ENCODE measurements at places on chromosomes 12 and 14.
A peak's percentile ranks its signal among the peaks of the same experiment; 100 is the strongest.

- DNase-seq, result no peak
These were observed 64.2 kb downstream of the LLPH start for GRCh38 chr12:66066137-66066928.

- no peak for DNase-seq
These were observed 268.2 kb downstream of the DPF3 start for GRCh38 chr14:72625689-72626088.

DNA sequence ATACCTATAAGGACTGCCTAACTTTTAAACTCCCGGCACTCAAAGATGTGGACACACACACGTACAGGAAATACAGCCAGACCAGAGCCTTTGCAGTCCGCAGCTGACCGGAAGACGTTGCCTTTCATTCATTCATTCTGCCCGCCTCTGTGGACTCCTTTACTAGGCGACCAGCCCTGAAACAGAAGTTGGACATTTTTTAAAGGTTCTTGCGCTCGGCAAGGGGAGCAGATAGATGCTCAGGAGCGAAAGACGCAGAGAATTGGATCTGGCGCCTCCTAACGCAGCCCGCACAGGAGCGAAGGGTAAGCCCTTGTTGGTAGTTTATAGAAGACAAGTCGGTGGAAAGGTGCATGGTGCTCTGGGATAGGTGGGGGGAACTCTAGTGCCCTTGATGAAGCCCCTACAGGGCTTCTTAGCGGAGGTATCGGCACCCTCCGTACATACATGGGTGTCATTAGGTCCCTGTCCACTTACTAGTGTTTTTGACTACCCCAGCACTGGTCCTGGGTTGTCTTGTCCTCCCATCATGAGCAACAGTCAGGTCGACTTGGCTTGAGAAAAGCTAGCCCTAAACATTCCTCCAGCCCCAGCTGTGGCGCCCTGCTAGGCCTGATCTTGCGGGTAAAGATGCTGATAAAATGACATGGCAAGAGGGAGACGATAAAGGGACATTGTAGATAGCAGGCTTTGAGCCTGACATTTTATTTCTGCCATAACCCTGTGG lies at the start of gene KDM2B:
KDM2B (minus strand) TSS at position 65 of the 727 bp plus-strand sequence. CDS start 112 bp downstream, outside the sequence.
- peak; percentile 78 for DNase-seq

GRCh38 chr14:102688290-102688689 lies 89.0 kb upstream of the TRAF3 start:
- DNase-seq, result no peak

GRCh38 chr14:102824832-102825231 lies 47.6 kb downstream of the TRAF3 start:
- DNase-seq, result peak; percentile 57

GRCh38 chr12:52184813-52185212 lies 7.0 kb downstream of the KRT80 start:
- peak; percentile 72 for DNase-seq

- DNase-seq, result no peak
These were observed 150.2 kb downstream of the TMEM132D start for GRCh38 chr12:129753586-129753985.

GRCh38 chr12:8590842-8591545 lies 21.7 kb downstream of the AICDA start:
- no peak for DNase-seq

- DNase-seq, result peak; percentile 75
These were observed 970 bp downstream of the CDH24 start for GRCh38 chr14:23056145-23056955.

- DNase-seq, result no peak
These were observed 98.0 kb downstream of the BBS10 start for GRCh38 chr12:76250256-76250655.

GRCh38 chr12:106711316-106711715 lies 63.2 kb upstream of the RIC8B start:
- DNase-seq, result no peak

DNA sequence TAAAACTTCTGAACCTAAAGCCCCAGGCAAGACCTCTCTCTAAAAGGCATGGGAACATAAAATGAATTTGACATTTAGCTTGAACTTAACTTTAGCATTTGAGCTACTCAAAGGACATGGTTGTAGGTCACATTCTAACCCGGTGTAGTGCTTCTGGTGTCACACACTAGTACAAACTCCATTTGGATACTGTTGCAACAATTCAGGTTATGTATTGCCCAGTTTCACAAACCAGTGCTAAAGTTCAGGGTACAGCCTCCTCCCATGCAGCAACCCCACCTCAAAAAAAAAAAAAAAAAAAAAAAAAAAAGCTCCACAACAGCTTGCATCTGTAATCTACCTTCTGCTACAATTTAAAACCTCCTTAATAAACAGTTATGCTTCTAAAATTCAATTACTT lies 7.8 kb downstream of the PPTC7 start:
- no peak for DNase-seq

DNA sequence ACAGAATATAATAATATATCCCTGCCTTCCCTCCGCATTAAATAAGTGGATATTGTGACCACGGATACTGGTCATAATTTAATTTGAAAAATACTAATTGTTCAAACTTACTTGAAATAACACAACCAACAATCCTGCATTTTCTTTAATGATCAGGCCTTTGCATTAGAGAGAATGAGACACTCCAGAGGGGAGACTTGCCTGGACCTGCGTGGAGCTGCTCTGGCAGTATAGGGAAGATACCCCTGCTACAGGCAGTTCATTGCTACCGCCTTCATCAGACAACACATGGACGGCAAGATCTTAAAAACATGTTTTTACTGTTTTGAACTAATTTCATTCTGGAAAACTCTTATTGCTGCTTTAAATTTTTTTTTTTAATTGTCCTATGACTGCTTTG lies 211.0 kb upstream of the FAR2 start:
- no peak for DNase-seq

DNA sequence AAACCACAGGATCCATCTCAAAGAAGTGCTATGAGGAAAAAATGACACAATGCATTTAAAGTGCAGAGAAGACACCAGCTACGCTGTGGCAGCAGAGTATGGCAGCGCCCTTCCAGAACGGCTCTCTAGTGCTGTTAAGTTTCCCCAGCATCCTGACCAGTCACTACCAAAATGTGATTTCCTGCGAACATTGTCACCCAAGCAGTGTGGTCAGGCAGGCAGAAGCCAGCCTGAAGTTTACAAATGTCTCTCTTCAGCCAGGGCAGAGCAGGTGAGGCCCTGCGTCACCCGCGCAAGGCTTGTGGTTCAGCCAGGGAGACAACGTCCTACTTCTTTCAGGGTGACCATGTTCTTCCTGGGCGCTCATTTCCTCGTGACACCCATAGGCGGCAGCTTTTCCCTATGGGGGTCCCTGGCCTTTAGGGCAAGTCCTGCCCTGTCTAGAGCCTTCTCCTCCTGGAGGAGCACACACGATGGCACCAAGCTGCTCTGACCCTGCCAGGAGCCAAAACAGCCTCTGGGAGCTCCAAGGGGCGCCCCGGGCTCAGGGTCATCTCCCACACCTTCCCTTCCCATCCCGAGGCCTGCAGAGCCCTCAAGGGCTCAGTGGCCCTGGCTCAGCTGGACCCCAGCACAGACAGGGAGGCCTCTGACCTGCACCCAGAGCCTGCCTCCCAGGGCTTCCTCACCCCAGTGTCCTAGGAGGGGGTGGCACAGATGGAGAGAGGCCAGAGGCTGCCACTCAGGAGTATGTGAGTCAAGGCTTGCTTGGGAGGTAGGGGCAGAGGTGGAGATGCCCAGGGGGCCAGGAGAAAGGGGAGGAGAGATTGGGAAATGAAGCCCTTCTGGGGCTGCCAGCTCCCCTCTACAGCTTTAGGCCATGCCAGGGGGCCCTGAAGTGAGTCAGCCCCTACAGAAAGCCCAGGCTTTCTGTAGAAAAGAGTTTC lies 41.9 kb downstream of the PSMA6 start:
- no peak for DNase-seq

DNA sequence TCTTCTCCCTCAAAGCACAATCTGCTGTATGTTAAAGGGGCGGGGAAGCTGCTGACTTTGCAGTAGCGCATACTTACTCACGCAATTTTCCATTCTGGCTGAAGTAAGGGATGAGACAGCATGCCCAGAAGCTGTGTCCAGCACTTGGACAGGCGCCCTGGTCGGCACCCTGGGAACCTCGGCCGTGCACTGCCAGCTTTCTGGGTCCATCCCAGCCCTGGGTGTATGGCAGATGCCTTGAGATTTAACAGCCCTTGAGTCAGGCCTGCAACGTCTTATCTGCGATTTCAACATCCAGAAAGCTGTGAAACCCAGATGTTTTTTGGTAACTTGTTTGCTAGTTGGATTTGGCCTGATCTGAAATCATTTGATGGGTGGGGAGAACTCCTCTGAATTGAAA lies 16.1 kb downstream of the EML1 start:
- peak; percentile 25 for DNase-seq

DNA sequence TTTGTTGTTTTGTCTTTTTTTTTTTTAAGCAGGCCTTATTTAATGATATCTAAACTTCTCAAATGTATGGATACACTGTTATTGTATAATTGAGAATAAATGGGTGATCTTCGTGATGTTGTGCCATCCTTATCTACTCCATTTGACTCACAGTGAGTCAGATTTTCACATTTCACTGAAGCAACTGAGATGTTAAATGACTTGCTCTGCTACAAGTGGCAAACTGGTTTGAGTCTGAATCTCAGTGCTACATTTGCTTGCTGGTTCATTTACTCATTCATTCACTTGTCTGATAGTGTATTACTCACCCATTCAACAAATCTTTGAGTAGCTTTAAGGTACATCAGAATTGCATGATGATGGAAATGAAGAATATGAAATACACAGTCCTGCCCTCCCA lies 2.6 kb downstream of the KIAA0586 start:
- peak; percentile 27 for DNase-seq

GRCh38 chr12:117313926-117314325 lies 47.5 kb downstream of the NOS1 start:
- no peak for DNase-seq

GRCh38 chr12:82833481-82833880 lies 146.8 kb downstream of the TMTC2 start:
- DNase-seq, result no peak

GRCh38 chr14:61102549-61103466 lies 121.8 kb downstream of the SLC38A6 start:
- DNase-seq, result no peak

GRCh38 chr12:93638095-93638494 lies 39.1 kb upstream of the CRADD start:
- no peak for DNase-seq

GRCh38 chr12:31210541-31210940 lies 115.4 kb downstream of the SINHCAF start:
- no peak for DNase-seq

- DNase-seq, result peak; percentile 75
These were observed 27.4 kb upstream of the GUCY2C start for GRCh38 chr12:14723763-14724162.

DNA sequence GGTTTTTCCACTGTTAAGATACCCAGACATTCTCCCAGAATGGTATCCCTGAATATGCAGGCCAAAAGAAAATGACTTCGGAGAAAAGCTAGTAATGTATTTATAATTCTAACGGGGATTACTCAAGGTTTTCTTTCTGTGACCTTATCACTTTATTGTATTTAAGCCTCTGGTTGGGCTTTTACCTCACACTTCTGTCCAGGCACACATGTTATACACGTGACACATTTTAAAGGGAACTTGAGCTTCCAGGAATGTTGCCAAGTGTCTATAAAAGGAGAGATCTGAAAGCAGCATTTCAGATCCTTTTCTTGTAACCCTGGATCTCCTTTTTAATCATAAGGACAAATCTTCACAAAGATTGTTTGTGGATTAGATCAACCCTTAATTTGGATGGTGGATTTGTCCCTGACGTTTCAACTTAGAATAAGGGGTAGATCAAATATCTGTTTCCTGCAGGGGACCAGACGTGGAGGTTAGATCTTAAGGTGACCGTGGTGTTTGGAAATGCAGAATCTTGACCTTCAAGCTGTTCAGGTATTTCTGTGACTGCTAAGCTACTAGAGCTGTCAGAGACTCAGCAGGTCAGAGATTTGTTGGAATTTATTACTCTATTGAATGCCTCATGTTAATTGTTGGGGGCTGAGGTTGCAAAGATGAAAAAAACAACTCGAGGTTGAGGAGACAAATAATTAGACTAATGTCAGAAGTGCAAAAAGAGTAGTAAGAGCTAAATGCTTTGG lies 1.5 kb downstream of the CIPC start:
- DNase-seq, result no peak

DNA sequence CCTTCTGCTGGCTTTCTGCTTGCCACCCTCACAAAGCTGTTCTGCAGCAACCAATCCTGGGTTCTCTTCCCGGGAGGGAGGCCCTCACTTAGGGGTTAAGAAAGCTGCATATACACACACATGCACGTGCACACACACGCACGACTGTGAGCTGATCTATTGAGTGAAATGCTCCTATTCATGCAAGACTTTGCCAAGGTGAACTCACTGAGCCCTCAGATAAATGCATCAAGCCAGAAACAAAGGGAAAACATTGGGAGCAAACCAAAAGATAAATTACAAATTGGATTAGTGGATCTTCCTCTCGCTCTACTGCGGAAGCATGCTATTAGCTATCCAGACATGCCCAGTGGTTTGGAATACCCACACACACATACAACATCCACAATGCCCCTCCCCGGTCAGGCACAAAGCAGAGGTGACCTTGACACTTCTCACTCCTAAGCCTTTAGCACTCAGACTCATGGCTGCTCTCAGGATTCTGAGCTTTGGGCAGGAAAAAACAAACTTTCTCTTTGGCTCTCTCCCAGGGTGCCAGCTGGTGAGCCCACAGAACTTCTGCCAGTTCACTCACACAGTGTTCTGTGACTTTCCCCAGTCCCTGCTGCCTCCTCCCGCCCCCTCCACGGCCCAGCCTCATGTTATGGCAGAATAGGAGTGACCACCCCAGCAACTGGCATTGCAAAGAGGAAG lies 320.0 kb downstream of the DPF3 start:
- DNase-seq, result peak; percentile 16

DNA sequence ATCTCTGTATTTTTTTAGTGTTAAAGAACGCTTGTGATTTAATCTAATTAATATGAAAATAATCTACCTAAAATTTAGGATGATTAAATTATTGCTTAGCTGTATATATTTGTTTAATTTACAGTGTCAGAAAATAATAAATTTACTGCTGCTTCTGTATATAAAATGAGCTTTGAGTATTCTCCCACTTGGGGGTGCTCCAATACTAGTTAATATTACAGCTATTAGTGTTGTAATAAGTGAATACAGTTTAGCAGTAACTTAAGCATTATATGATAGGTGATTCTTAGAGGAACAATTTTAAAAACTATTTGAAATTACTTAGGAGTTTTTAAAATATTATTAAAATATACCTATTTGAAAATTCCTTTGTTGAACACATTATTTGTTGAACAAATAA lies 62.2 kb downstream of the PAPOLA start:
- DNase-seq, result peak; percentile 24

DNA sequence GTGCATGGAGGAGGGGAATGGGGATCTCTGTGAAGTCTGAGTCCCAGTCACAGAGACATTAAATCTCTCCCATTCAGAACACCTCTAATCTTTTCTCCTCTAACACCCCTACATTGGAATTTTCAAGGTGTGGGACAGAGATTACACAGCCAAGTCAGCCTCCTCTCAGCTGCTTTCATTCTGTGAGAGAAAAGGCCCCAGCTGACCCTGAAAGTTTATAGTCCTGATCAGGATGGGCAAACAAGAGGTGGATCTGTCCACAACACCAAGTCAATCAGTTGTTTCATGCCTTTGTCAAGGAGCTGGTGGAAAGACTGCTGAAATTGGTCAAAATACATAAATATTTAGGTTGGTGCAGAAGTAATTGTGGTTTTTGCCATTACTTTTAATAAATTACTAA lies 218.9 kb downstream of the SEC23A start:
- DNase-seq, result no peak
